Thyroid gland (tissue), 4 donors: ENCODE measurements at places on chromosomes 4 and X.

GRCh38 chr4:177862541-177863176 is 420.4 kb upstream of the AGA start:
- DNase-seq = no peak

- DNase-seq = no peak
Measured at GRCh38 chr4:7658341-7659204, 223.8 kb upstream of the PSAPL1 start.

DNA sequence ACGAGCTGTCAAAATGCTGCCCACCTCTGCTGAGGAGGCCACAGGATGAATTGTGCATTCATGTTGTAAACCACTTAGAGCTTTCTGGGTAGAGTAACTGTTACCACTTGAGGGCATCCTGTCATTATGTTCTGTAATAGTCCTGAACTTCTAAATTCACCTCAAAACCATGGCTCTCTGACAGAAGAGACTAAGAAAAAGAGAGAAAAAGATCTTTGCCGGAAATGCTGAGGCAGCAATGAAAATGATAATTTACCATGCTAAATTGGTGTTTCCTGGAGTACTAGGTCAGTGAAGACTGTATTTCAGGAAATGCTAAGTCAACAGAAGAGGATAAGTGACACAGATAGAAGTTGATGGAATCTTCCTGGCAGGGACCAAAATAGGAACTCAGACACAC is 942.3 kb upstream of the SLIT2 start:
- no peak for DNase-seq

GRCh38 chrX:134512566-134512965 is 52.6 kb downstream of the HPRT1 start:
- DNase-seq = no peak

GRCh38 chr4:185287031-185287430 is 77.6 kb downstream of the SNX25 start:
- no peak for DNase-seq

DNA sequence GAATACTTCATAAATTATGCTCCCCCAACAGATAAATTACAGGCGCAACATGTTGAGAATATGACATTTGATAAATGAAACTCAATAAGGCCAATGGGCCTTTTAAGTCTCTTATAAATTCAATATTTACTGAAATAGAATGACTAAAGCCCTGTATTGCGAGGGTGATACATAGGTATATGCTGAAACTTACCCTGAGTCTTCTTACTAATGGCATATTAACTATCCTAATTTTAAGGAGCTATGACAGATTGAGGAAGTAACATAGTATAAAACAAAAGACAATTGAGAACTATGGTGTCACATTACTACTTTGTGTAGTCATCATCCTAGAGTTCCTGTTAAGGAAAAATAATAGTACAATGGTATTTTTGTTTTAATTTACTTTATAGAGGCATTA is 440.7 kb downstream of the IL15 start:
- DNase-seq = no peak
